ENCODE measurements at places on chromosomes 2 and 18. TPM values are rescaled to one million over a fixed set of nuclear protein-coding genes. Genes with fewer than 3 reads are reported as not detected.
A peak's percentile ranks its signal among the peaks of the same experiment; 100 is the strongest.

DNA sequence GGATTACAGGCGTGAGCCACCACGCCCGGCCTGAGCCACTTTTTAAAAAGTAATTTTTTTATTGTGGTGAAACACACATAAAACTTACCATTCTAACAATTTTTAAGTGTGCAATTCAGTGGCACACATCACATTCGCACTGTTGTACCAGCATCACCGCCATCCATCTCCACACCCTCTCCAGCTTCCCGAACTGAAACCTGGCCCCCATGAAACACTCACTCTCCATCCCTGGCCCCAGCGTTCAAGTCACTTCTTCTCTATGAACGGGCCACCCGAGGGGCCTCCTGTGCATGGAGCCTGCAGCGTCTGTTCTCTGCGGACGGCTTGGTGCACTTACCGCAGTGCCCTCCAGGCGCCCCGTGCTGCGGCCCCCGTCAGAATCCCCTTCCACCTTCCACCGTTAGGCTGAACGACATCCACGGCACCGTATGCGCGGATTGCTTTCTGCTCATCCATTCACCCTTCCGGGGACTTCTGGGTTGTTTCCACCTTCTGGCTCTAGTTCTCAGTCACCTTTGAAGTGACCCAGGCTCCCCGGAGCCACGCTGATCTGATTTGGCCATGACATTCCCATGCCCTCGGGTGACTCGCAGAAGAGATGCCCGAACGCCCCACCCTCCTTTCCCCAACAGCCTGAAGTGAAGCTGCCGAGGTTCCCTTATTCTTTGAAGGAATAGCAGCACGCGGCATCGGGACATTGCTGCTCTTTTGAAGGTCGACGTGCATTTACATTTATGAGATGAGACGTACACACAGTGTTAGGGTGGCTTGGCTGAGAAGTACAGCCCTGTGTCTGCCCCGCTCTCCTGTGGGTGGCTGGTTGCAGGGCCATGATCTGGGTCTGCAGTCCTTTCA lies 134.4 kb downstream of the MBP start:
- H3K27me3 ChIP-seq: no peaks in the 10 kb centered on the region
- H3K27ac ChIP-seq: no peak overlapping the region
- no peaks in the 10 kb centered on the region for H3K36me3 ChIP-seq
- DNase-seq: no peak

Gene INHBB
- total RNA-seq: 4.9 TPM

Gene TMEM237
- 43.2 TPM for total RNA-seq

DNA sequence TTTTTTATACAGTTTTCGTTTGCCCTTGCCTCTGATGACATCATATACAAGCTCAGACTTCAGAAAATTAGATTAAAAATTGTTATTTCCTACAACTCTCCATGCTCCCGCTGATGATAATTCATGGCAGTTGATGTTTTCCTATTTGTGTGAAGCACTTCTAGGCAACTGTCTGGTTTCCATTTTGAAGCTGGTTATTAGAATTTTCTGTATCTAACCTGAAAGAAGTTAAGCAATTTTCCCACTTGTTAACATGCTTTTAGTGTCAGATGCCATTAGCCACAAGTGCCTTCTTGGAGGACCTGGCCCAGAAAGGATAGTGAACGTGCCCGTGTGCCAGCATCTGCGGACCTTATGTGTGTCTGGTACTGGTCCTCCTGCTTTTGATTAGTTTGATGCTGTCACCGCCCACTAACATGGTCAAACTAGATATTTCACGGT lies 347.6 kb upstream of the RAB12 start:
- no peak overlapping the region for H3K27ac ChIP-seq
- peaks cover 27% of the 10 kb centered on the region for H3K27me3 ChIP-seq
- peaks cover 31% of the 10 kb centered on the region for H3K4me1 ChIP-seq
- no peaks in the 10 kb centered on the region for H3K36me3 ChIP-seq

DNA sequence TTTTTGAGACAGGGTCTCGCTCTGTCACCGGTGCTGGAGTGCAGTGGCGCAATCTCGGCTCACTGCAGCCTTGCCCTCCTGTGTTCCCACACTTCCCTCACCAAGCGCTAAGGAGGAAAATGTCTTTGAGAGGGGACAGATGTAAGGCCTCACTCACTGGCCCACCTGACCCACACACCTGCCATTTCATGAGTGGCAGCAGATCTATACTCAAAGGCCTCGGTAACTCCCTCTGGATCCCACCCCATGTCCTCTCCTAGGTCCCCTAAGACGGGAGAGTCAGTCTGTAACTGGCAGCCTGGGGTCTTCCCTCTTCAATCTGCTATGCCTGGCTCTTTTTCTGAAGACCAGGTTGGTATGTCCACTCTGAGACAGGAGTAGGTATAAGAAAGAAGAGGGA lies 12.9 kb downstream of the TMEM247 start:
- H3K27ac ChIP-seq: no peak overlapping the region
- no peaks in the 10 kb centered on the region for H3K36me3 ChIP-seq
- peaks cover 23% of the 10 kb centered on the region for H3K27me3 ChIP-seq
- peaks cover 23% of the 10 kb centered on the region for H3K4me1 ChIP-seq
- no peak for DNase-seq

Gene PRKD3
- 14.8 TPM for total RNA-seq

DNA sequence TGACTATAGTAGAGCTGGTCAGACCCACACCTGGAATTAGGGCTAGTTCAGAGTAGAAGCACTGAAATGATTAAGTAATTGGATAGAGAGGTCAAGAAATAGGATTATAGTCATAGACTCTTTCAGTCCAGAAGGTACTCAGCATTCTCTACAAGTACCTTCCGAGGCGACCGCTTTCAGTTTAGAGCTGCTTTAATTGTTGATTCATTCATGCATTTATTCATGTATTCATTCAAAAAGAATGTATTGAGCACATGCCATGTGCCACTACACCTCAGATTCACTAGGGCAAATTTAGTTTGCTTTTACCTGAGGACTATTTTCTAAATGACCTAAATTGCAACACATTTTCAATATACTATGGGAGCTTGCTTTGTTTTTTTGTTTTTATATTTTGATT lies 48.7 kb downstream of the CRIM1 start:
- no peak for DNase-seq
- peaks cover 18% of the 10 kb centered on the region for H3K4me1 ChIP-seq
- H3K27ac ChIP-seq: no peak overlapping the region
- no peaks in the 10 kb centered on the region for H3K36me3 ChIP-seq
- no peak overlapping the region for H3K4me3 ChIP-seq

Gene PJVK
- 8.0 TPM for total RNA-seq

DNA sequence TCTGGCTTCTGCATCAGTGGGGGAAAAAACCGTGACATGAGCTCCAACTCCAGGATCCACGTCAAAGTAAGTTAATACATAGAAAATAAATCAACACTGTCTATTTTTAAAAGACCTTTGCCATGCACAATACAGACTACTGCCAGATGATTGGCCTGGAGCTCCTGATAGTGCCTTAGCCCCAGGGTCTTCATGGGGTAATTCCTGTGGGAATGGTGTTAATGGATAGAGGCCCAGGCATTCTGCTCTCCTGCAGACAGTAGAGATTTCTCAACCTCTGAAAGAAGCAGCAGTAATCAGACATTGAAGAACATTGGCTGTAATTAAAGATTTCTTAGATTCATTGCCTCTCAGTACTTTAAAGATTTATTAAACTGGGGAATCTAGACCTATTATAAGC lies 4.3 kb upstream of the PLCL1 start:
- no peaks in the 10 kb centered on the region for H3K36me3 ChIP-seq
- H3K4me1 ChIP-seq: peaks cover 11% of the 10 kb centered on the region
- DNase-seq: no peak
- H3K27ac ChIP-seq: no peak overlapping the region
- no peak overlapping the region for H3K4me3 ChIP-seq

Gene SIX3
- total RNA-seq: 0.68 TPM

Gene BAZ2B
- 80.4 TPM for total RNA-seq

- DNase-seq: no peak
- peak overlapping the region; percentile 8 for H3K27ac ChIP-seq
- H3K4me3 ChIP-seq: peak overlapping the region; percentile 67
- peaks cover 18% of the 10 kb centered on the region for H3K36me3 ChIP-seq
- H3K4me1 ChIP-seq: peaks cover 44% of the 10 kb centered on the region
- no peaks in the 10 kb centered on the region for H3K27me3 ChIP-seq
Measured at GRCh38 chr2:218221000-218221399, 4.0 kb downstream of the ARPC2 start.

GRCh38 chr18:34871435-34871834 lies 161.3 kb downstream of the DTNA start:
- DNase-seq: no peak
- H3K36me3 ChIP-seq: no peaks in the 10 kb centered on the region
- H3K27me3 ChIP-seq: no peaks in the 10 kb centered on the region
- no peak overlapping the region for H3K27ac ChIP-seq

Gene CDH19
- total RNA-seq: 0.05 TPM

- H3K27me3 ChIP-seq: peaks cover 7% of the 10 kb centered on the region
- no peak overlapping the region for H3K4me3 ChIP-seq
- H3K36me3 ChIP-seq: no peaks in the 10 kb centered on the region
- H3K27ac ChIP-seq: no peak overlapping the region
Measured at GRCh38 chr2:30684996-30685395, 122.2 kb downstream of the CAPN13 start.

DNA sequence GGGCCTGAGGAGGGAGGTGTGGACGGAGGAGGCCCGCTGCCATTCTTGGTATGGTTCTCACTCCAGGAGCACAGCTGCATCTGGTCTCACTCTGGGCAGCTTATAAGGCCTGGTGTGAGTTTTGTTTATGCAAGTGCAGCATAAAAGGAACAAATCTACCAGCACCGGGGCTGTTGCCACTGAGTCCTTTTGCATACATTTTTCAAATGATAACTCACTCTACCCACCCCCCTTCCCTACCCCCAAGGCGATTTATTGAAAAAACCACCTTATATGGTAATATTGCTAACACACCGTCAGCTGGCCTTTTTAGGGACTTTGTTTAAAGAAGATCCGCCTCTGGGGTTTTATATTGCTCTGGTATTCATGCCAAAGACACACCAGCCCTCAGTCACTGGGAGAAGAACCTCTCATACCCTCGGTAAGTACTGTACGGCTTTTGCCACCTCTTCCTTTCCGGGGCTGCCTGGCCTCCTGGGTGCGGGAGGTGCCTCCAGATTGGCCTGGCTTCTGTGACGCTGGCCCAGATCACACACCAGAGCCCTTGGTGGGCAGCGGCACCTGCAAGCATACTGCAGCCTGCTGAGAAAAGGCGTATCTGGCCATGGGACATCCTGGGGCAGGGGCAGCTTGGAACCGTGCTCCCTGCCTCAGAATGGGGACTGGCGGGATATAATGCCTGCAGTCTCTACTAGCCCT lies at the start of gene ACTG2:
ACTG2 (plus strand) TSS at position 378 of the 699 bp plus-strand sequence. CDS start 8,304 bp downstream, outside the sequence.
- no peaks in the 10 kb centered on the region for H3K36me3 ChIP-seq
- H3K27ac ChIP-seq: no peak within 1 kb of the TSS
- DNase-seq: peak; percentile 55
- peaks cover 9% of the 10 kb centered on the region for H3K4me1 ChIP-seq
- peaks cover 14% of the 10 kb centered on the region for H3K27me3 ChIP-seq

DNA sequence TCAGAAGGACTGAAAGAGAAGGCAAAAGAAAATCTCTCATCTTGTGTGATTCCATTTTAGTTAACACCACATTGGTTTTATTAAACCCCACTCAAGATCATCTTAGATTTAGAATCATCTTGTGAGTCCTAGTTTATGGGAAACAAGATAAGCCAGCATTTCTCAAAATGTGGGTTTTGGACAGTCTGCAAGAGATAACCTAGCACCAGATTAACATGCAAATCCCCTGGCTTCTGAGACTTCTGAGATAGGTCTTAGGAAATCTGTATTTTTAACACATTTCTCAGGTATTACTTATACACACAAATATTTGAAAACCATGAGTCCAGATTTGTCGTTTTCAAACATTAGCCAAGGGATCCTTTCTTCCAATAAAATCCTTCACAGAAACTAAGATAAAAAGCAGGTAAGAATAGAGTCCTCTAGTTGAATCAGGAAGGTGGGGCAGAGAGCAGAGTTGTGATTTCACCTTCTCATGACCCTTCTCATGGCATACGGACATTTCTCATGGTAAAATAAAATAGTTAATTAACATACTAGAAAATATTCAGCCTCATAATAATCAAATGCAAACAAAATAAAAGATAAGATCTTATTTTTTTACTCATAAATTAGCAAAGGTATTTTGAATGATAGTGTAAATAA lies 287.2 kb upstream of the FN1 start:
- no peaks in the 10 kb centered on the region for H3K27me3 ChIP-seq
- DNase-seq: no peak
- H3K36me3 ChIP-seq: no peaks in the 10 kb centered on the region
- no peak overlapping the region for H3K4me3 ChIP-seq
- peaks cover 10% of the 10 kb centered on the region for H3K4me1 ChIP-seq

Gene TXNDC2
- total RNA-seq: not detected

- no peak overlapping the region for H3K4me3 ChIP-seq
- H3K27me3 ChIP-seq: no peaks in the 10 kb centered on the region
- H3K36me3 ChIP-seq: no peaks in the 10 kb centered on the region
- DNase-seq: no peak
- H3K27ac ChIP-seq: peak overlapping the region; percentile 34
- H3K4me1 ChIP-seq: peaks cover 10% of the 10 kb centered on the region
Measured at GRCh38 chr2:234292205-234292961, 204.5 kb downstream of the ARL4C start.

- DNase-seq: no peak
- peaks cover 3% of the 10 kb centered on the region for H3K36me3 ChIP-seq
- H3K4me3 ChIP-seq: peak overlapping the region; percentile 10
- peaks cover 57% of the 10 kb centered on the region for H3K4me1 ChIP-seq
- no peaks in the 10 kb centered on the region for H3K27me3 ChIP-seq
Measured at GRCh38 chr2:177603181-177603580, 210.6 kb downstream of the AGPS start.

DNA sequence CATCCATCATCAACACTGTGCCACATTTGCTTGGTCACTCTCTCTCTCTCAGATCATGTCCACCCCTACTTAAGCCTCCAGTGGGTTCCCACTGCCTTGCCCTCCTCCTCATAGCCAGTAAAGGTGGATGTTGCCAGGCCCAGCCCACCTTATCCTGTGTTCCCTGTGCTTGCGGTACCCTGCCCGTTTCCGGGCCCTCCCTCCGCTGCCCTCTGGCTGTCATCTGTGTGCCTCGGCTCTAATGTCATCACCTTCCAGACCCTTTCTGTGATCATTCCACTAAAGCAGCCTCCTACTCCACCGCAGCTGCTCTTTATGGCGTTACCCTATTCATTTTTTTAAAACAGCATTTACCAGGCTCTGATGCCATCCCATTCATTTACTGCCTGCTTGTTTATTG lies 305.7 kb upstream of the SKOR2 start:
- no peak for DNase-seq
- H3K4me3 ChIP-seq: no peak overlapping the region
- H3K27ac ChIP-seq: no peak overlapping the region
- H3K36me3 ChIP-seq: no peaks in the 10 kb centered on the region

Gene OTOS
- total RNA-seq: not detected

- H3K27me3 ChIP-seq: peaks cover 5% of the 10 kb centered on the region
- H3K36me3 ChIP-seq: no peaks in the 10 kb centered on the region
- peaks cover 11% of the 10 kb centered on the region for H3K4me1 ChIP-seq
- DNase-seq: no peak
- H3K4me3 ChIP-seq: no peak overlapping the region
- H3K27ac ChIP-seq: no peak overlapping the region
Measured at GRCh38 chr2:150698016-150698661, 210.7 kb upstream of the RND3 start.

- no peak overlapping the region for H3K4me3 ChIP-seq
- DNase-seq: no peak
- H3K36me3 ChIP-seq: peaks cover 59% of the 10 kb centered on the region
Measured at GRCh38 chr2:11799826-11800225, 53.4 kb downstream of the LPIN1 start.

GRCh38 chr2:38095079-38095995 lies 19.4 kb upstream of the CYP1B1 start:
- peaks cover 5% of the 10 kb centered on the region for H3K36me3 ChIP-seq
- DNase-seq: no peak
- H3K27me3 ChIP-seq: peaks cover 3% of the 10 kb centered on the region
- peaks cover 63% of the 10 kb centered on the region for H3K4me1 ChIP-seq
- peak overlapping the region; percentile 99 for H3K27ac ChIP-seq

All from type B pancreatic cell (in vitro differentiated cells).